ENCODE measurements at places on chromosomes 1 and 21. TPM values are rescaled to one million over a fixed set of nuclear protein-coding genes. Genes with fewer than 3 reads are reported as not detected.

- no peaks in the 10 kb centered on the region for H3K27me3 ChIP-seq
- no peak overlapping the region for H3K27ac ChIP-seq
- H3K4me3 ChIP-seq, result no peak overlapping the region
- H3K36me3 ChIP-seq, result peaks cover 6% of the 10 kb centered on the region
- DNase-seq, result no peak
- peaks cover 40% of the 10 kb centered on the region for H3K4me1 ChIP-seq
Observed at GRCh38 chr1:227730630-227731151, 4.4 kb downstream of the JMJD4 start.

GRCh38 chr1:53037159-53037558, 24.9 kb upstream of the PODN start:
- H3K27me3 ChIP-seq, result no peaks in the 10 kb centered on the region
- peaks cover 15% of the 10 kb centered on the region for H3K36me3 ChIP-seq
- no peaks in the 10 kb centered on the region for H3K4me1 ChIP-seq
- no peak for DNase-seq
- H3K27ac ChIP-seq, result no peak overlapping the region

DNA sequence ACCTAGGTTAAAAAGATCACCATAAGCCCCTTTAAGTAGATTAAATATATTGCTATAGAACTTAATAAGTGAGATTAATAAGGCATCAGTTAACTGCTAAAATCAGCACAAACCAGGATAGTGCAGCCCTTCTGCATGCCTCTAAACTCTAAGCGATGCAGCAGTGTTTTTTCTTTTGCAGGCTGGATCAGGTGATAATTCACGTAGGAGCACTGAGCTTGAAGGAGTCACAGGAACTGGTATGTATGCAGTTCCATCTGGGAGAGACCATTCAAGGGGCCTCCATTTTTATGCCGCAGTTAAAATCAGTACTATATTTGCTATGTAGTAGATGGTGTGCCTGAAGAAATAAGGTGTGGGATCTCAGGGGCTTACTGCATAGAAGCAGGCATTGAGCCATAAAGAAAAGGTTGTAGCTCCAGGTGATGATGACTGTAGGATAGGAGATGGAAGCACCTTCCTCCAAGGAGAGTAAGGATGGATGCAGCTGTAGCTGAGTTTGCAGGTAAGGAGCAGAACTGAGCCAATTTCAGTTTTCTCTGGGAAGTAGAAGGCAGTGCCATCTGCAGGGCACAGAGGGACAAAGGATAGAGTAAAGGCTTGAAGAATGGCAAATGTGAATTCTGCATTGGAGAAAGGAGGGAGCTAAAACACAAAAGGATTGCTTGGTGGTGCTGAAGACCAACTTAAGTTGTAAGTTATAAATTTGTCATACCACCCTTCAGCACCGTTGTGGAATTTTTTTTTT, 22.6 kb downstream of the NPL start:
- no peaks in the 10 kb centered on the region for H3K27me3 ChIP-seq
- no peak overlapping the region for H3K27ac ChIP-seq
- H3K36me3 ChIP-seq, result no peaks in the 10 kb centered on the region

DNA sequence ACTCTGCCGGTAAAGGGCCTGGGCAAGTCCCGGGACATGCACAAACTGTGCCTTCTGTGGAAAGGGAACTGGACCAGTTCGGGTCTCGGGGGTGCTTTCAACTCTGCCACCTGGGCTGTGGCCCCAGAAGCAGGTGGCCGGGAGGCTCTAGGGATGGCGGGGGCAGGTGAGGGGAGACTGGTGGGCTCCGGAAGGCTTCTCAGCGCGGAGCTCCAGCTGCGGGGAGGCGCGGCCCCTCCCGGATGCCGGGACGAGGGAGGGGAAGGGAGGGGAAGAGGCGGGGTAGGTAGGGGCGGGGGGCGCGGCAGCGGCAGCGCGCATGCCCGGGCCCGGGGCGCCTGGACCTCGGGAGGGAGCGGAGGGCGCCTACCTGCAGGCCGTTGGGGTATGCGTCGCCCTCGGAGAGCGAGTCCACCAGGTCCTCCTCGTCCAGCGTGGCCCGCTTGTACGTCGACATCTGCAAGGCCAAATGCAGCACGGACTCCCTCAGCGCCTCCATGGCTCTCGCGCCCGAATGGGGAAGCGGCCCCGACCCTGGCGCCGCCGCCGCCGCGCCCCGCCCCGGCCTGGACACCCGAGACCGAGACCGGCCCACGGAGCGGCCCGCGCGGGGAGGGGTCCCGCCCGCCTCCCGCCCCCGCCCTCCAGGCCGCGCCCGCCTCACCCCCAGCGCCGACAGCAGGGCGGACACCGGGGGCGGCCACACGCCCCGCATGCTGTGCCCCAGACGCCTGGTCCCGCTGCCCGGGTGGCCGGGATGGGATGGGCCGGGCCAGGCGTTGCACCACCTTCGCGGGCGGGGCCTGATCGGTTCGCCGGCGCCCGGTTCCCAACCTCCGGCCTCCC, at the start of gene ECE1:
Gene ECE1 (minus strand): TSS at position 764 of the 846 bp plus-strand sequence. CDS start 49 bp downstream, at position 715.
- DNase-seq, result peak; percentile 35
- H3K27ac ChIP-seq, result peak within 1 kb of the TSS; percentile 73
- no peaks in the 10 kb centered on the region for H3K27me3 ChIP-seq
- H3K4me3 ChIP-seq, result peak within 1 kb of the TSS; percentile 44
- no peaks in the 10 kb centered on the region for H3K36me3 ChIP-seq

DNA sequence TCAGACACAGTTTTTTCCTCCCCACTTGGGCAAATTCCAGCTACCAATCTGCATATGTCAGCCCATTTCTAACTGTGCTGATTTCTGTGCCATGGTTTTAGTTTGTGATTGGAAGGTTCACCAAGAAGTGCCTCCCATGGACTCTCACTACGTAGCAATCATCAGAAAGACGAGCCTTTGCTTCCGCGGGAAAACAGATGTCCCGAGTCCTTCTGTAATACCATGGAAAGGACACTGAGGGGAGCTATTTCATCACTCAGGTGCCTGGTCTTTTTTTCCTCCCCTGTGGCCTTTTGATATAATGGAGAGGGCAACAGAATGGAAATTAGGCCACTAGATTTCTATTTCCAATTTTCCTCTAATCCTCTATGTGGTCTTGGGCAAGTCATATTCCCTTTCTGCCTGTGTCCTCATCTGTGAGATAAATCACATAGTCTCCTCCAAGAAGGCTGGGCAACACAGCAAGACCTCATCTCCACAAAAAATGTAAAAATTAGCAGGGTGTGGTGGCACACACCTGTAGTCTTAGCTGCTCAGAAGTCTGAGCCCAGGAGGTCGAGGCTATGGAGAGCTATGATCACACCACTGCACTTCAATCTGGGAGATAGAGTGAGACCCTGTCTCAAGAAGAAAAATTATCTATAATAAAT, 24.8 kb downstream of the LEMD1 start:
- no peaks in the 10 kb centered on the region for H3K36me3 ChIP-seq
- peak; percentile 71 for DNase-seq
- H3K4me1 ChIP-seq, result no peaks in the 10 kb centered on the region
- H3K27ac ChIP-seq, result no peak overlapping the region
- H3K27me3 ChIP-seq, result peaks cover 3% of the 10 kb centered on the region

- no peak overlapping the region for H3K4me3 ChIP-seq
- H3K27me3 ChIP-seq, result no peaks in the 10 kb centered on the region
- no peaks in the 10 kb centered on the region for H3K36me3 ChIP-seq
- DNase-seq, result no peak
Observed at GRCh38 chr1:157966031-157966537, 27.4 kb upstream of the KIRREL1 start.

DNA sequence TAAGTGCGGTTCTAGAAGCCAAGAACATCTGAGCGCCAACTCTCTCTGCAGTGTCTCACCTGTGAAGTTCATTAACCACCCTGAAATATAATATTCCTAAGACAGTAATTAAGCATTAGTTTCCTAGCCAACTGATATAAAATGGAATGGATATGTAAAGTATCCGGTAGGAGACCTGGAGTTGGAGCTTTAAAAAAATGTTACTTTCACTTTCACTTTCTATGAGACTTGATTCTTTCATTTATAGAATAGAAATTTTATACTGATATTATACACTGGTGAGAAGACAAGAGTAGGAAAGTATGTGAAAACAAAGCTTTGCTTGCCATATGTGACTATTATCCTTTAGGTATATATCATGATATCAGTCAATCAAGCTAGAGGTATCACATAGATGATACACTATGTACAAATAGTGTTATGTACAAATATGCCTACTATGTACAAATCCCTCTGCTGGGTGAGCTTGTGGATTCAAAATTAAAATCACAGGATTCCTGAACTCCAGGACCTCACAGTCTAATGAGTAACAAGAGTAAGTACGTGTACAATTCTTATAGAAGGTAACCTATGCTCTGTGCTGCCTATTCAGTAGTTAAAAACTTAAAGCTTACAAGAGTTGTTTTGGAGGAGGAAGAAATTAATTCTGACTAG, 934.2 kb downstream of the TTLL7 start:
- no peaks in the 10 kb centered on the region for H3K4me1 ChIP-seq
- H3K36me3 ChIP-seq, result no peaks in the 10 kb centered on the region
- H3K27ac ChIP-seq, result no peak overlapping the region
- H3K4me3 ChIP-seq, result no peak overlapping the region

Gene BARHL2
- not detected for total RNA-seq

Gene ATAD3C
- 1.5 TPM for total RNA-seq

Gene AKT3
- total RNA-seq, result 157 TPM

Gene CASQ2
- total RNA-seq, result not detected

Gene ARV1
- total RNA-seq, result 7.3 TPM
